ENCODE measurements at places on chromosomes 12 and 14.

DNA sequence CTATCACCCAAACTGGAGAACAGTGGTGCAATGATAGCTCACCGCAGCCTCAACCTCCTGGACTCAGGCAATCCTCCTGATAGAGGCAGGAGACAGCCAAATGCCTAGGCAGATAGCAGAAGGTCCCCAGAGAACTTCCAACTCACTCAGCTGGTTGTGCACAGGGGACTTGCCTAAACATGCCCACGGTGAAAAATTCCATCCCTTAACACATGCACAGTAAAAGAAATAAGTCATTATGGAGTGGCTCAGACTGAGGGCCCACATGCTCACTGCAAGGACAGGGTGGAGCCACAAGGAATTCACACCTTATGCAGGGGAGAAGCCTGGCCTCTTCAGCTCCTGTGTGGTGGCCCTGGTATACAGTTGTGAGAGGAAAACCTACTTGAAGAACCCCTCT lies 525.8 kb upstream of the ATP2B1 start:
- DNase-seq: no peak

- DNase-seq: no peak
Observed at GRCh38 chr14:104594310-104595046, 10.1 kb downstream of the TMEM179 start.

DNA sequence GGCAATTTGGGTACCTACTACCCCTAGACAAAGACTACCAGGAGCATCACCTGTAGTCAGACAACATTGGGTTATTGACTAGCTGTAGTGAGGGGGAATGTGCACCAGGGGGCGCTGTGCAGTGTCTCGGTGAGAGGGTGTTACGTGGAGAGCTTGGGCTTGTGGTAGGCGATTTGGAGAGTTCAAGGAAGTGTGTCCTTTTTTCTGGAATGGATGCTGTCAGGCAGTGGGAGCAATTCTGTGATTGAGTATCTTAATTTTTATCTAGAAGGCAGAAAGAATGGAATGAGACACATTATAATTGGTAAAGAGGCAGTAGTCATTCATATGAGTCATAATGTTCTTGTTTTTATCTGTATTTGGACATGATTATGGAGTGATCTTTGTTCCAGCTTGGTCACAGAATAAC lies 187.7 kb downstream of the GALC start:
- peak; percentile 5 for DNase-seq

DNA sequence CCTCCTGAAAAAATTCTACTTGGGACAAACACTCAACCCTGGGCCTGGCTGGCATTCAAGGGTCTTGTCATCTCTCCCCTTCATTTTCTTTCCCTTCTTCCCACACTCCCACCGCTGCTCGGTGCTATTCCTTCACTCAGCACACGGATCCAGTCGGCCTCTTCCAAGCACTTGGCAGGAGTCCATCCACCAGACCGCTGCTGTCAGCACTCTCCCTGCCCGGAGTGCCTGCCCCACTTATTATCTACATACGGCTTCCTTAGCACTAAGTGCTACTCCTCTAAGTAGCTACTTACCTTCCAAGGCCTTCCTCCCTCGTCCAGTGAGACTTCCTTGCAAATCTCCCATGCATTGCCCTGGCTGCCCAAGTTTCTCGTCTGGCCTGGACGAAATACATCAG lies 29.8 kb downstream of the CALM1 start:
- DNase-seq: peak; percentile 34

DNA sequence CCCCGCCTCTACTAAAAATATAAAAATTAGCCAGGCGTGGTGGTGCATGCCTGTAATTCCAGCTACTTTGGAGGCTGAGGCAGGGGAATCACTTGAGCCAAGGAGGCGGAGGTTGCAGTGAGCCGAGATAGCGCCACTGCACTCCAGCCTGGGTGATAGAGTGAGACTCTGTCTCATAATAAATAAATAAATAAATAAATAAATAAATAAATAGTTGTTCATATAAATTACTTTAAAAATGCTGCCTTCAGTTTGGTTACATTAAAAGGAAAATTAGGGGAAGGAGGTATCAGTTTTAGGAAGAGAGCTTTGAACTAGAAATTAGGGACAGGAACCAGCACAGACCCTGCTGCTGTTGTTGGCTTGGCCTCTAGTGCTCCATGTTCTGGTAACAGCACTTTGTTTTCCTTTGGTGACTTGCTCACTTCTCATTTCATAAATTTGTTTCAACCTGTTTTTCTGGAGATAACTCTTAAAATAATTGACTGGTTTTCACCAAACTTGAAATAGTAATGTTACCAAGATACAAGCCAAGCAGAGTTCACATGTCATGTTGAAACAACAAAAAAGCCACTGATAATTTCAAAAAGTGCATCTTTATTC lies 22.9 kb upstream of the PTPRB start:
- DNase-seq: no peak

DNA sequence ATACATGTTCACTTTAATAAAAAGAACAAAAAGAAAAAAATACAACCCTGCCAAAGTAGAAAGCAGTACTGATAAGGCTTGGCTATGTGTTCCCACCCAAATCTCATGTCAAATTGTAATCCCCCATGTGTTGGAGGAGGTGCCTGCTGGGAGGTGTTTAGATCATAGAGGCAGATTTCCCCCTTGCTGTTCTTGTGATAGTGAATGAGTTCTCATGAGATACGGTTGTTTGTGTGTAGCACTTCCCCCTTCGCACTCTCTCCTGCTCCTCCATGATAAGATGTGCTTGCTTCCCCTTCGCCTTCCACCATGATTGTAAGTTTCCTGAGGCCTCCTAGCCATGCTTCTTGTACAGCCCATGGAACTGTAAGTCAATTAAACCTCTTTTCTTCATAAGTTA lies 59.9 kb downstream of the USP15 start:
- no peak for DNase-seq

- DNase-seq: no peak
Observed at GRCh38 chr14:89811954-89812575, 142.5 kb downstream of the EFCAB11 start.

GRCh38 chr14:101118233-101118632 lies 214.7 kb upstream of the RTL1 start:
- DNase-seq: no peak

DNA sequence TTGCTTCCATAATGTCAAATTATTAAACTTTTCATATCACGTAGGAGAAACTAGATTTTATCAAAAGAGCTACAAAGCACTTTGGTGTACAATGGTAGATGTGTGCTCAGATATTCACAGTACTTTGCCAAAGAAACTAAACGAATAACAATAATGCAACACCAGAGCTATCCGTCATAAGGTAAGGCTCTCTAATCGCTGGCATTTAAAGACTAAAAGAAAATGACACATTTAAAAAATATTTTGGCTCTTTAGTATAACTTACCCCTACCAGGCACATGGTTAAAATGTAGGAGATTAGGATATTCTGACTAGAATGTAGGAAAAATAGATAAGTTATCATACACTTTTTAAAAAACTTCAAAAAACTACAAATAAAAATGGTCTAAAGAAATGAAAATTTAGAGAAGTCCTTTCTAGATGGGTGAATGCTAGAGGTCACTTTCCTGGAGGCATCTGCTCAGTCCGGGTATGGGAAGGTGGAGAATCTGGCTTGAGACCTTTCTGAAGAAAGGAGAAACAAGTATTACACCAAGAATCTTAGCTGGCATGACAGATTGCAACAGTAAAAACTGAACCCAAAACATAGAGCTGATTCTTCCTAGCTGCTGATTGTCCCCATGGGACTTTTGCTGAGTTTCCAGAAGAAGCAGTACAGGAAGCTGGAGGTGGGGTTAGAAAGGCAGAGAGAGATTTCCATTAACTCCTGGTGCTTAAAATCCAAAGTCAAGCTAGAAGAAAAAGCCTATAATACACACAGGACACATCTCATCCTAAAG lies 67.9 kb downstream of the FAR2 start:
- DNase-seq: no peak

DNA sequence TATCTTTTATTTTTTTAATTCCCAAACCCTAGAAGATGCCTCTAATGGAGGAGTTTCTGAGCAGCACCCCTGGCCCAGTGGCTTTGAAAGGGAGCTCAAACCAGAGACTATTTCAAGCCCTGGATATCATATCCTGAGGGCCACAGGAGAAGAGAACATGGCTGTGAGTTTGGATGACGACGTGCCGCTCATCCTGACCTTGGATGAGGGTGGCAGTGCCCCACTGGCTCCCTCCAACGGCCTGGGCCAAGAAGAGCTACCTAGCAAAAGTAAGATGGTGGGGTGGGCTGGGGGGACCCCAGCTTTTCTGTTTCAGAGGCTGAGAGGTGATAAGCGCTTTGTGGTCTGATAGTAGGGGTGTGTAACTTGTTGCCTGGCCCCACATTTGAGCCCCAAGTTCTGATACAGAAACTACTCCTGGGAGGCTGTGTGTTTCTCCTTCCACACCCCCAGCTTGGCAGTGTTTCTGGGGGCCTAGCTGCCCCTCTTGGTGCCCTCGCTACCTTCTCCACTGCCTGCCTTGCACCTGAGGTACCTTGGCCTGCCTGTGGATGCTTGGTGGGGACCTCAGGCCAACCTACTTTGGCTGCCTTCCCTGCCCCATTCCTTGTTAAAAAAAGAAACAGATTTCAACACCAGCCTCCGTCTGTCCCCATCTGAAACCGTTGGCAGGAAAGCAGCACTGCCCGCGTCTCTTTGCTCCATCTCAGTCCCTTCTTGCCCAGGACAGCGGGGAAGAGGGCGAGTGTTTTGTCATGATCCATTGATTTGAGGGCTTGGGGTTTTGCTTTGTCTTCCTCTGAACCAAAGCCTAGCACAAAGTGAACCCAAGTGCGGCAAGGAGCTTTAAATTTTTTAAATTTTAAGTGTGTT lies 5.7 kb downstream of the TPCN1 start:
- no peak for DNase-seq

- no peak for DNase-seq
Observed at GRCh38 chr12:48988030-48988649, 10.0 kb downstream of the WNT1 start.

- peak; percentile 94 for DNase-seq
Observed at GRCh38 chr14:69715725-69716477, 51.0 kb upstream of the SRSF5 start.

GRCh38 chr14:52325126-52325525 lies 11.0 kb downstream of the PTGER2 start:
- DNase-seq: no peak

DNA sequence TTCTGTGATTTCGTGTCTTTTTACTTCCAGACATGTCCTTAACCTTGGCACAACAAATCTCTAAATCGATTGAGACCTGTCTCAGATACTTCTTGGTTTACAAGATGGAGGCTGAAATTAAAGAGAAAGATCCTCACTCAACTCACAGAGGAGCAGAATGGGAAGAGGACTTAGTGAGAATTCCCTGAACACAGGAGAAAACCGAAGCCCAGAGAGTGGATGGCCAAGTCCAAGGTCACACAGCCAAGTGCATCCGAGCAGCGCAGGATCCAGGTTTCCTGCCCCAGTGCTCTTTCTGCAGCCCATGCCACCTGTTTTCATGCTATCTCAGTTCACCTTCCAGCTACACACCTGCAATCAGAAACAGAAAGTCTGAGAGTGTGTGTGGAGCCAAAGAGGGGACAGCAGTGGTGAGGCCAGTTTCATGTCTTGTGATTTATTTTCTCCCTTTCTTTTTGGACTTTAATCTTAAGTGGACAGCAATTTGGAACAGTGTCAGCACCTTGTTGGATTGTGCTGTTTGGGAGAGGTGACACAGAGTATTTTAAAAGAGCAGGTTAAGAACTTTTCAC lies 22.9 kb upstream of the TCL1B start:
- no peak for DNase-seq

DNA sequence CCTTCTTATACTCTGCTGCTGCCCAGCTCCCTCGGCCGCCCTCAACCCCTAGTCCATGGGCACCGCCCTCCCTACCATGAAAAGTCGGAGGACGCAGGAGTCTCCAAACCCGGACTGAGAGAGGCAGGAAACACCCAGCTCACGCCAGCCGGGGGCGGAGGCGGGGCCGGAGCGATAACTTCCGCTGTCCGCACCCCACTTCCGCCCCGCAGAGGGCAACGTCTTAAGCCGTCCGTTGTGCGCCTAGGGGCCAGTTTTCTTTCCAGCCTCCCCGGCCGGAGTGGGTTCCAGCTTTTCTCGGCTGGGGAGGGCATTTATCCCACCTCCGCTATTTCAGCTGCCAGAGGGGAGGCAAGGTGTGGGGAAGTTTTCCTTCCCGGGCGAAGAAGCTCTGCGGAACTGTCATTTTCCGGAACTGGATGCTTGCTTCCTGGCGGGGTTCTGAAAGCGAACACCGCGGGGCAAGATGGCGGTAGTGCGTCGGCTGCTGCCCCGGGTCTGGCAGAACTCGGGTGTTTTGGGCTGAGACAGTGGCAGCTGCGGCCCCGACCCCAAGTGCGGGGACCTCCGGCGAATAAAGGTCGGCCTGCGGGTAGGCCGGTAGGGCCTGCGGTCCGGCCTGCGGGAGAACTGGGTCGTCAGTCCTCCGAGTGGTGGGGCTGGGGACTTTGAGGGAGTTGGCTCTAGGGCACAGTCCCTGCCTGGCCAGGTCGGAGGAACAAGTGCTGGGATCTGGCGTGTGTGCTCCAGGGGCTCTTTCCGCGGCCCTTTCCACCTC lies at the start of the genes KCTD10 and UBE3B:
KCTD10 (minus strand) TSS at position 116 of the 778 bp plus-strand sequence; CDS start at position 78, 38 bp downstream.
UBE3B (plus strand) TSS at position 450 of the 778 bp plus-strand sequence. CDS start 5,918 bp downstream, outside the sequence.
- DNase-seq: peak; percentile 76

GRCh38 chr12:124408822-124409517 lies 114.1 kb downstream of the RFLNA start:
- DNase-seq: no peak

DNA sequence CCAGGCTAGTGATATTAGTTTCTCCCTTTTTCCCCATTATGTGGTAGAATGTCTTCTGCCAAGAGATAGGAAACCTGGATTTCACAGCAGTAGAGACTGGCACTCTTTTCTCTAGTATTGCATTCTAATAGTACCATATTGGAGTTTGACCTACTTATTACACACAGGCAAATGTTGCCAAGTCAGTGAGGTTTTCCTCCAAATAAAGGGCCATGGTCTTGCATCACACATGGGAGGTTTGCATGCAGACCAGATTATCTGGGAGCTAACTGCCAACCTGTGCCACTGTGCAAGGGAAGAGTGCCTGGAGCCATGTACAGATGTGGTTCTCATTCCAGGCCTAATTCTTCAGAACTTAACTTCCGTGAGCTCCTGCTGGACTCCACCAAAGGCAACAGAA lies 113.3 kb downstream of the ANO6 start:
- no peak for DNase-seq

DNA sequence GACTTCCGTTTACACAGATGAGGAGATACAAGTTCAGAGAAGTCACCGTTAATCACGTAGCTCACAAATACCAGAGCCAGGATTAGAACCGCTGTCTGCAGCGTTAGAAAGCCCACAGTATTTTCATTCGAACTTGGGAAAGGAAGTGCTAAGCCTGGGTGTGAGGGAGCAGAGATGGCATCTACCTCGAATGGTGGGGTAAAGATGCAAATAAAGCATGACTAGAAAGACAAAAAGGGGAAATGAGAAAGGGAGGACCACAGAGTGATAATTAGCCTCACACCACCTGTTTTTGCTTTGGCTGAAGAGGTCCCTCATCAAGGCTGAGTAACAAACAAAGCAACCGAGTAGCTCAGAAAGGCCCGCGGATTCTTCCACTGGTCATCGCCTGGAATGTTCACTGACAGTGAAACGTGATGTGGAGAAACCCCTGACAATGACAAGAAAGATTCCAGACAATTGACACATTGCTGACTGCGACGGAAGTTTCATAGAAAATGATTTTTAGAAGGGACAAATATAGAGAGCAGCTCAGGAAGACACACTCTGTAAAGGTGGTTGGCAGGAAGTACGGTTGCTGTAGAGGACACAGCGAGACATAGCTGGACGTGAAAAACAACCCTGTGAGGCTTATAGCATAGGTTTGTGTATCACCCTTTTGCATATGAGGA lies 31.5 kb upstream of the BHLHE41 start:
- no peak for DNase-seq

- DNase-seq: no peak
Observed at GRCh38 chr12:29516431-29516875, 19.0 kb upstream of the OVCH1 start.

- no peak for DNase-seq
Observed at GRCh38 chr14:71907793-71908515, 24.3 kb upstream of the RGS6 start.
